ENCODE measurements at places on chromosomes 7 and 10.

DNA sequence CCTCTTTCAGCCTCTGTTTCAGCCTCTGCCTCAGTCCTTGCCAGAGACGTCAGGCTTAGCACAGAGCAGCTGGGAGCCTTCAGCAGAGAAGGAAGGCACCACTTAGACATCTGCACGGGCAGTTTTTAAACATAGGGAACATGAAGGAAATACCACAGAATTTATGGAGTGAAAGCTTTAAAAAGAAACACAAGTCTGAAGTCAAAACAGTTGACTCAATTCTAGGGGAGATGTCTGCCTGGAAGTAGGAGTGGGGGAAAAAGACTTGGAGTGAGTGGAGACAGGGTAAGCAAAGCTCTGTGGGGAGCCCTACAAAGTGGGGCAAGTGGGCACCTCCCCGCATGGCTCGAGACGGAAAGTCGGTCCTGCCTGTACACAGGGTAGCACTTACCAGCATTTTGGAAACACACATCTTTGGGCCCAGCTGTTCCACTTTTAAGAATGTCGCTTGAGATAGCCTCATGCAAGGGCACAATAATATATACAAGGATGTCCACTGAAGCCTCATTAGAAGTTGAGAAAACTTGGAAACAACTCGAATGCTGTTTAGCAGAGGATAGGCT, 5.0 kb upstream of the TBXAS1 start:
- DNase-seq, result no peak

GRCh38 chr10:1465418-1465911, 271.9 kb downstream of the ADARB2 start:
- no peak for DNase-seq

GRCh38 chr7:143979998-143980397, 20.1 kb upstream of the OR6B1 start:
- DNase-seq, result no peak

GRCh38 chr7:70776627-70777101, 355.3 kb upstream of the GALNT17 start:
- DNase-seq, result no peak

DNA sequence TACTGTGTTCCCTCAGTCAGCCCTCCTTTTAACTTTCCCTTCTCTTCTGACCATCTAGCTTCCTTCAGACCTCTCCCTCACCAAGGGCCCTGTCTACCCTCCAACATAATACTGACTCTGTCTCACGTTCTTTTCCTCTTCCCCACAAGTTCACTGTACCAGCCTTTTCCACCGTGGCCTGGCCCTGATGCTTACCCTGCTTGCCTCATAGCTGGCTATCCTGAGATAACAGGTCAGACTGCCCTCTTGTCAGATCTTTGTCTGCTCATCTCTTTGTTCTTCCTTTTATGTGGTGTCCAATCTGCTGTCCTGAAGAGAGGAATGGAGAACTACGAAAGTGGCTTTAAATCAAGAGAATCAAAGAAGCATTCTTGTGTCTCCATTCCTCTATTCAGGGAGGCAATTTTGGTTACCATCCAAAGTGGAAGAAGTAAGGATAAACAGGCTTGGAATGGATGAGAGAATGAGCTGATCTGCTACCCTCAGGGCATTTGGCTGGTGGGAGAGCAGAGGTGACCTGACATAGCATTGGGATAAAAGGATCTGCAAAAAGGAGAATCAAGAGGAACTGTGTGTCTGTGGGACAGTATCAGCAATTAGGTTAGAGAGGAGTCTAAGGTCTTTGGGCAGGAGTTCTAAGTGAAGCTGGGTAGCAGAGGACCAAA, 8.1 kb downstream of the BTAF1 start:
- DNase-seq, result no peak
